ENCODE measurements at places on chromosomes 3 and 15.

- DNase-seq: peak; percentile 1
Measured at GRCh38 chr3:27659279-27660021, 62.7 kb downstream of the EOMES start.

- no peak for DNase-seq
Measured at GRCh38 chr15:35374661-35375060, 171.3 kb downstream of the DPH6 start.

DNA sequence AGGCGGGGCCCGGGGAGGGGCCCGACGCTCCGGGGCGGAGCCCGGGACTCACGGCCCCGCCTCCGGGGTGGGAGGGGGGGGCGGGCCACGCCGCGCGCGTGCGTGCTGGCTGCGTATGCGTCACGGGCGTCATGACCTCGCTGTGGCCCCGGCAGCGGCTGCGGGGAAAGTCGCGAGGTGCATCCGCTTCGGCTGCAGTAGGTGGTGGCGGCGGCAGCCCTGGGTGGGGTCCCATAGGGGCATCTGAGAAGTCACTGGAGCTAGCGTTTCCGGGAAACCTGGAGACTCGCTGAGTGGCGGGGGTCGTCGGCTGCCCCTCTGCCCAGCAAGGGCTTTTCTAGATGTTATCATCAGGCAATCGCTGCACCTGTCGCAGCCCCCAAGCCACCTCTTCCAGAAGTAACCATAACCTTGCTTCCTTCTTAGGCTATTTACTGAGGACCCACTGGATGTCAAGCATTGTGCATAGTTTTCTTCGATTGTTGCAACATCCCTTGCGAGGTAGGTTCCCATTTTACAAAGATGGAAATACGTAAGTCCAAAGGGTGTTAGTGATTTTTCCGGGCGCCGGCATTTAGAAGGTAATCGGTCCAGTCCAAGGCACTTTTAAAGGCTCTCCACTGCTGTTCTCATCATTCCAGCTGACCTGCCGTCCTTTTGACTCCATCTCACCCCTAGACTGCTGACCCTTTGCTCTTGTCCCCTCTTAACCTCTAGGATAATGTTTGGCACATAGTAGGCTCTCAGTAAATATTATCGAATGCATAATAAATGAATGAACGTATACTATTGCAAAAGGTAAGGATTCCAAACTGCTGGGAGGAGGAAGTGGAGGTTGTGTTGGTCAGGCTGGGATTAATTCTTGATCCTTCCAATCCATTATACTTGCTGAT is at the start of gene GDPGP1:
Gene GDPGP1 (plus strand): TSS at position 114 of the 893 bp plus-strand sequence. CDS start 6,700 bp downstream, outside the sequence.
- DNase-seq: no peak

DNA sequence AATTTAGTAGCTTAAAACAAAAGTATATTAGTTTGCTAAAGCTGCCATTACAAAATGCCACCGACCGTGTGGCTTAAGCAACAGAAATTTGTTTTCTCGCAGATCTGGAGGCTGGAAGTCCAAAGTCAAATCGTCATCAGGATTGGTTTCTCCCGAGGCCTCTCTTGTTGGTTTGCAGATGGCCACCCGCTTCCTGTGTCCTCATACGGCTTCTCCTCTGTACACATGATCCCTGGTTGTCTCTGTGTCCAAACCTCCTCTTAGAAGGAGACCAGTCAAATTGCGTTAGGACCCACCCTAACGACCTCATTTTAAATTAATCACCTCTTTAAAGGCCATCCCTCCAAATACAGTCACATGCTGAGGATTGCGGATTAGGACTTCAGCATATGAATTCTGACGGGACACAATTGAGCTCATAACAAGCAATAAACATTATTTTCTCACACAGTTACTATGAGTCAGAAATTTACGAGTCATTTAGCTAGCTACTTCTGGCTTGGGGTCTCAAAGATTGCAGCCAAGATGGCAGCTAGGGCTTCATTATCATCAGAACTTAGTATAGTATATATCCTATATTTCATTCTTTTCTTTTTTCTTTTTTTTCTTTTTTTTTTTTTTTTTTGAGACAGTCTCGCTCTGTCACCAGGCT is 58.4 kb downstream of the RPL39L start:
- no peak for DNase-seq

DNA sequence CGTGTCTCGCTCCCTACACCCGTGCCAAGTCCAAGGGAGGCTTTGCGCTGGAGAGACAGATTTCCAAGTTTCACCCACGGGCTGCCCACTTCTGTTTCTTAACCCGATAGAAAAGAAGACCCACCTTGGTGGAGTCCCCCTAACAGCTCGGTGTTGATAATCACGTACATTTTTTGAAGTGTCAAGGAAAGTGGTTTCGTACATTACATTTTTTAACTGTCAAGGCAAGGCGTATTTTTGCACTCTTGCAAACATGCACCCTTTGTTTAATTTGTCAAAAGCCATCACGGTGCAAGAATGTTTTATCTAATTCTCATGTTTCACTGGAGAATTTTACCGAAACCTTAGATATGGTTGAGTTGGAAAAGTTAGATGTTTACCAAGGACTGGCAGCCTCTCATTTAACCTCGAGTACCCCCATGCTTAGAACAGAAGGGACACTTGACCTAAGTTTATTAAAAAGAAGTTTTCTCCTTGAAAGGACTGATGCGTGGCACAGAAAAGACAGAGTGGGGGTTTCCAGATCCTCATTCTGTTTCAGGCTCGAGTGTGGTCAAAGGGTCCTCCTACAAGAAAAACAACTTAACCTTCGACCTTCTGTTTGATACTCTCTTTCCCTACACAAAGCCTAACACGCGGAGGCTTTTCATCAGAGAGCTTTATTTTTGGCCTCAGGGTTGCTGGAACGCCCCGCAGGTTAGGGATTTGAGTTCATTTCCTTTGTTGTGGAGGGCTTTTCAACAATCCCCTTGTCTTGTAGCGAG is 882 bp downstream of the GXYLT2 start:
- no peak for DNase-seq

GRCh38 chr15:101482526-101483371 is 6.8 kb downstream of the PCSK6 start:
- no peak for DNase-seq

DNA sequence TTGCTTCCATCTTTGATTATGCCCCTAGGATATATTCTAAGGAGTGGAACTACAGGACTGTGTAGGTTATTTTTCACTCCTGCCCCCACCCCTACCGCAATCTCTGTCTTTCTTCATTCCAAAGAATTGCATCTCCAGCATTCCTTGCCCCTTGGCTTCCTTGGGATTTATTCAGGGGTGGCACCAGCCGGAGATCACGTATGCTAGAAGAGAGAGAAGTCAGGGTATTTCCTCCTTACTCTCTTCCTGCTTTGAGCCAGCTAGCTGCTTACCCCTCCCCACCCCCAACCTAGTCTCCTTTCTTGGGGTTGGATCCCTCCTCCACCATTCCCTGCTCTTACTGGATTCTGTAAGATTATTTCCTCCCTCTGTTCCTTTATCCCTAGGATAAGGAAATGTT is 35.0 kb upstream of the DENND4A start:
- DNase-seq: no peak

DNA sequence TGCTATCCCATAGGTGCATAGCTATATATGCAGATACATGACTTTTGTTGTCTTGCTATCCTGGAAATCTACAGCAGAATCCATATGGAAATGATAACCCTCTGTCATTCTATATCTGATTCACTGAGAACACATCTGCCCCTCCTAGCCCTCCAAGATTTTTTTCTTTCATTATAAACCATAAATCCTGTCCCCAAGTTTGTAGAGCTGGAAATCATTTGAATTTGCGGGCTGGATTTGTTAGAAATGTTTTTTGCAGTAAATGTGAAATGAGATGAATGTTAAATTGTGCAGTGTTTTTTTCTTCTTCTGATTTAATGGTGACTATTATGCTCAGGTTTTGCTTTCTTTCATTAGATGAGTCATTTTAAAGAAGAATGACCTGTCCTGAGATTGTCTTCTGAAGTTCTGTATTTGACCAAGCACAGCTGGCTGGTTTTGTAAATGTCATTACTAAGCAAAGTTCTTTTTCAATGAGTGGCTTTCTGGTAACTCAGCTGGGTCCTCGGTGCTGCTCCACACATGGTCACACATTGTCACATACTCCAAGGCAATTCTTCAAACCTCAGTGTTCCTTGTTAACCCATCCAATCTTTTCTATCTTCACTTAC is 25.3 kb upstream of the ABHD17C start:
- DNase-seq: no peak

GRCh38 chr3:112261742-112262141 is 32.3 kb downstream of the SLC9C1 start:
- DNase-seq: no peak

DNA sequence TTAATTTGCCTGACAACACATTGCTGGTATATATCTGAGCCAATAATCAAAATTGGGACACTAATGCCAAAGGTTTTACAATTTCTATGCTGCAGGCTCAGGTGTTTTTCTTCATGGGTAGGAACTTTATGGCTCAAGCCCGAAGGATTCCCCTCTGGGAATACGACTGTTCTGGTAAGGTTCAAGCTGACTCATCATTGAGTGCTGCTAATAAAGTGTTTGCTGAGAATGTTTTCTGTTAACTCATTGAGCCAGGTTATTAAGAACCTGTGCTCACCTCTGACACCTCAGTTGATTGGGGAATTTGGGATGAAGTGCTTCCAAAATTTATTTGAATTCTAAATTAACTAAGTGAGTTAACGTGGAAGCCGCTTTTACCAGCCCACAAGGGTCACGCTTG is 135.8 kb upstream of the CTDSPL start:
- DNase-seq: no peak

GRCh38 chr3:187623285-187623814 is 46.8 kb downstream of the SST start:
- no peak for DNase-seq

DNA sequence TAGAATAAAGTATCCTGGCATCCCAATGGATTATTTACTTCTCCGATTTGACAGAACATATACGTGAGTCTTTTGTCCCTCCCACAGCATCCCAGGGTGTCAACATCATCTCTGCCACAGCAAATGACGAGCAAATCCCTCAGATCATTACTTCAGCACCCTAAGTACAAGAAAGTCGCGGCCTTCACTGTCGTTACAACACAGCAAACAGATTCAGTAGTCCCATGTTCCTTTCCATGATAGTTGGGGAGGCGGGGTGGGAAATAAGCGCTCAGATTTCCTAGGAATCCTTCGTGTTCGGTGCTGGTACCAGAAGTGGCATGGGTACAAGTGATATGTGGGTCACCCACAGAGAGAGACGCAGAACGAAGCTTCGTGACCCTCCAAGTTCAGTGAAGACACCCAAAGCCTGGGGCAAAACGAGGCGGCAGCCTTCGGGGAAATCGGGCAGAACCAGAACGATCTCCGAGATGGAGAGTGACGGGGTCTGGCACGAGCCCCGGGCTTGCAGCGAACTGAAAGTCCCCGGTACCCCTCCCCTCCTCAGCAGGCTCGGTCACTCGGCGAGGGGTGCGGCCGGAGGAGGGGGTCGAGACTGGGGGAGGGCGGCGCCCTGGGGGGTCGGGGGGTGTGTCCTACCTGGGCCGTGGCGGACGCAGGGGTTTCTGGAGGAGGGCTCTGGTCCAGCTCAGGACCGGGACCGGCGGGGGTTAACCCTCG is 619 bp downstream of the TTBK2 start:
- DNase-seq: no peak

GRCh38 chr3:72997421-72997961 is 880 bp downstream of the PPP4R2 start:
- DNase-seq: no peak

DNA sequence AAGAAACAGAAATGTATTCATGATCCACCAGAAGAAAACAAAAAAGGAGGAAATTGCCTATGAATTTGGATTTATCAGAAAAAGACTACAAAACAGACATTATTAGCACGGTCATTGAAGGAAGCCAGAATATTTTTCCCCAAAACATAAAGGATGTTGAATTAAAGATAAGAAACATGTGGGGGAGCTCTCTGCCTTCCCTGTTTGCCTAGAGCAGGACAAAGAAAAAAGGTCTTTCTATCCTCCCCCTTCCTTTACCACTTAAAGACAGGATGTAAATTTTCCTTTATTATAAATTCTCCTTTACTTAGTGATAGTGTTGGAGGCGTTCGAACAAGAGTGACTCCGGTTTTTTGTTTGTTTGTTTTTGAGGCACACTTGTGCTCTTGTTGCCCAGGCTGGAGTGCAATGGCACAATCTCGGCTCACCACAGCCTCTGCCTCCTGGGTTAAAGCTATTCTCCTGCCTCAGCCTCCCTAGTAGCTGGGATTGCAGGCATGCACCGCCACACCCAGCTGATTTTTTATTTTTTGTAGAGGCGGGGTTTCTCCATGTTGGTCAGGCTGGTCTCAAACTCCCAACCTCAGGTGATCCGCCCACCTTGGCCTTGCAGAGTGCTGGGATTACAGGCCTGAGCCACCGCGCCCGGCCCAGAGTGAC is 14.9 kb upstream of the RPN1 start:
- peak; percentile 24 for DNase-seq

DNA sequence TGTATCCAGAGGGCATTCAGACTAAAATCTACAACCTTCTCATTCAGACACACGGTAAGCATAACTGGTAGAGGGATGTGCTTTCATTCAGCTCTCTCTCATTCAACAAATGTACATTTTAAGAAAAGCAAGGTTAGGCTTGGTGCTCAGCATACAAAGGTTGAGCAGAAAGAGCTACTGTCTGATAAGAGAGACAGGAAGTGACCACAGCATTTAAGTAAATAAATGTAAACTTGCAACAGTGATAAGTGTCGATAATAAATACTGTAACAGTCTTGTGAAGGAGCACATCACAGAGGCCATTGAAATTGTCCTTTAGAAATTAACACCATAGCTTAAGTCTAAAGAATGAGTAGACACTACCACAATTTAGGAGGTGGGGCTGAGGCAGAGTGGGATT is 3.4 kb downstream of the CD96 start:
- no peak for DNase-seq

- DNase-seq: no peak
Measured at GRCh38 chr3:53160660-53161449, at the start of gene PRKCD. Gene PRKCD, plus strand, starts transcription at chr3:53161209. Its CDS starts 17,214 bp downstream, at chr3:53178423.

DNA sequence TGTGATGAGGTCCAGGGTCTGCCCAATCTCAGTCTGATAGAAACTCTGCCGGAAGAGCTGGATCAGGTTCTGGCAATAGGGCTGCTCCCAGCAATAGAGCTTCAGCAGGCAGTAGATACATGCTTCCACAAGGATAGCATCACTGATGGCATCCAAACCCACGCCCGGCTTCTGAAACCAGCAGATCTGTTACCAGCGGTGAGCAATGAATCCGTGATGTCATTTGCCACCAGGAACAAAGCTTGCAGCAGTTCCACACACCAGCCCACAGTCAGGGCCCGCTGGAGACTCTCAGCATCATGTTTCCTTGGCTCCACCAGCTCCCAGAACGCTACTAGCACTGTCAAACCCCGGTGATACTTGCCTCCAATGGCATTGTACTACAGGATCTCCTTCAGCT is 19.3 kb upstream of the TTBK2 start:
- no peak for DNase-seq

- DNase-seq: peak; percentile 29
Measured at GRCh38 chr15:77066971-77067690, 3.8 kb downstream of the TSPAN3 start.

GRCh38 chr15:85527895-85528294 is 147.5 kb downstream of the AKAP13 start:
- DNase-seq: no peak

DNA sequence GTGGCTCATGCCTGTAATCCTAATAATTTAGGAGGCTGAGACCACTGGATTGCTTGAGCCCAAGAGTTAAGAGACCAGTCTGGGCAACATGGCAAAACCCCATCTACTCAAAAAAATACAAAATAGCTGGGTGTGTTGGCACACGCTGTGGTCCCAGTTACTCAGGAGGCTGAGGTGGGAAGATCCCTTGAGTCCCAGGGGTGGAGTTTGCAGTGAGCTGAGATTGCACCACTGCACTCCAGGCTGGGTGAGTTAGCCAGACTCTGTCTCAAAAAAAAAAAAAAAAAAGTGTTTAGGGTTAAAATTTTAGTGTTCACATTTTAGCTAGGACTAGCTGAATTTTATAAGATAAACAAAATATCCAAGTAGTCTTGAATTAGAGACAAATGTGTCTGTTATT is 1340.1 kb upstream of the EPHA6 start:
- no peak for DNase-seq

All from DMS153 (cell line).